Heart right ventricle (tissue), 16 donors: ENCODE measurements at places on chromosomes 2 and 18. TPM values are rescaled to one million over a fixed set of nuclear protein-coding genes. Genes with fewer than 3 reads are reported as not detected.

- DNase-seq: no peak
These were observed 371.1 kb downstream of the FIGN start for GRCh38 chr2:163364736-163365135.

- DNase-seq: no peak
These were observed 311.6 kb upstream of the PIK3C3 start for GRCh38 chr18:41643427-41643826.

DNA sequence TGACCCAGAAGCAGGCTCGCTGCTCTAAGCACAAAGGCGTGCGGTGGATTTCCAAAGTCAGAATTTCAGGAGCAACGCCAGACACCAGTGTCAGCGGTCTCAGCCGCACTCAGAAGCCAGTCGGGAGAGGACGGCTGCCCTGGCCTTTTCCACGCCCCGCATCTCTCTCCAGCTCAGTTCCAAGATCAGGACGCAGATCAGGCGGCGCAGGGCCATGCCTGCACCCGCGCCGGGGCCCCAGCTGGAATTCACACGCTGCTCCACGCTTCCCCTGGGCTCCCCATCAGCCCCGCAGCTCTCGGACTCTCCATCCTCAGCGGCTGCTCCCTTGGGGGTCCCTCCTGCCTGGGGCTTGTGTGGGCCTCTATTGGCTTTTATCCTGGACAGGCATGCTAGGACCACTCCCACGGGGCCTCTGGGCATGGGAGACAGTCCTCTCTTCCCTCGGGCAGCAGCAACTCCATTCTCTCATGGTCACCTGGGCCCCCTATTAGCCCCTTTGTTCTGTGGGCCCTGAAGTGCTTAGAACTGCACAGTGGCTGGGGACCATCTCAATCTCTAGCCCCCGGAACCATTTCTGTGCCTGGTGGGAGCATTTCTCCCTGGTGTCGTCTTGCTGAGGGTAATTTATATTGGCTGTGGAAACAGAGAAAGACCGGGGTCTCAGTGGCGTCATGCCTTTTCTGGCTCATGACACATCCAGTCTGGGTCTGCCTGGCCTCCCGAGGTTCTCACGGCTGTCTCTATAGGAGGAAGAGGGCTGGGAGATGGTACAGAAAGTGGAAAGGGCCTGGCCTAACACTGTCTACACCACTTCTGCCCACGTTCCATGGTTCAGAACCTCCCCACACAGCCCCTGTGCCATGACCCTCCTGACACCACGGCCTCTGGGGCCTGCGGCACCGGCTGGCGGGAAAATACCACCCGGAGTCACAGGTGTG is 14.9 kb upstream of the TMEM18 start:
- DNase-seq: no peak

GRCh38 chr2:75605770-75606529 is 40.6 kb upstream of the MRPL19 start:
- no peak for DNase-seq

DNA sequence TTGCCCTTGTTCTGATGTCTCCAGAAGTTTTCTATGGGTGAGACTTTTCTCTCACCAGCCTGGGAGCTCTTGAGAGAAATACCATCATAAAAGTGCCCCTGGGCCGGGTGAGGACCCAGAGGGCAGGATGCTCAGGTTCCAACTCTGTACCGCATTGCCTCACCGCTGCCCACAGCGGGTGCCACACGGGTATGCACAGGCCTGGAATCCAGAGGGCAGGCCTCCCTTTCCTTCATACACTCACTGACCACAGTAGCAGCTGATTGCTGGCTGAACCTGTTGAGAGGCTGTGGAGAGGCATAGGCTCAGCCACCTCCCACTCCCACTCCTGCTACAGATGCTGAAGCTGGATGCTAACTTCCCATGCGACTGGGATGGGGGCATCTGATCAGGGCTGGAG is 293.8 kb downstream of the CYP26B1 start:
- DNase-seq: no peak

GRCh38 chr2:239873656-239874635 is 151.2 kb downstream of the NDUFA10 start:
- no peak for DNase-seq

GRCh38 chr2:130850788-130851623 is 14.3 kb downstream of the ARHGEF4 start:
- DNase-seq: peak; percentile 33

Gene IL36A
- not detected for total RNA-seq

Gene MAPK4
- 35.0 TPM for total RNA-seq

Gene HOXD8
- 0.65 TPM for total RNA-seq

Gene TSHZ1
- 15.8 TPM for total RNA-seq

- DNase-seq: no peak
These were observed 170.7 kb downstream of the ZNF804A start for GRCh38 chr2:184769023-184769422.

DNA sequence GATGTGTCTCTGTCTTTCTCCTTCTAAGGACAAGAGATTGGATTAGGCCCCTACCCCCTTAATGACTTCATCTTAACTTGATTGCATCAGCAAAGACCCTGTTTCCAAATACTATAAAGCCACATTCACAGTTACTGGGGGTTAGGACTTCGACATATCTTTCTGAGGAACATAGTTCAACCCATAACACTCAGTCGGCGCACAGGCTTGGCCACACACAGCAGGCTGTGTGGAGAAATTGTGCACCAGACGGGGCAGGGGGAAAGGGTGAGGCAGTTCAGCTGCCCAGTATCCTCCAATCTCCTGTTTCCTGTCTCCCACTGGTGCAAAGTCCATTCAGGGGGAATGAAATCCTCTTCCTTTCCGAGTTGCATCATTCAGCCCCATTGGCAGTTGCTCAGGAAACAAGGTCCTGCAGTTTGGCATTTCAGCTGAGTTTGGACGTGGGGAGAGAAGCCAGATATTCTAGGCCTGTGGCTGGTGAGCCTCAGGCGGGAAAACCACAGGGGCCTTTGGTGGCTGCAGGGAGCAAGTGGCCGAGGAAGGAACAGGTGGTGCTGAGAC is 9.4 kb upstream of the RAPGEF4 start:
- DNase-seq: no peak

Gene SCN7A
- 16.0 TPM for total RNA-seq

Gene CD226
- total RNA-seq: 0.83 TPM

Gene DYSF
- total RNA-seq: 80.2 TPM

GRCh38 chr18:79413426-79413825 is 17.7 kb downstream of the NFATC1 start:
- DNase-seq: no peak

DNA sequence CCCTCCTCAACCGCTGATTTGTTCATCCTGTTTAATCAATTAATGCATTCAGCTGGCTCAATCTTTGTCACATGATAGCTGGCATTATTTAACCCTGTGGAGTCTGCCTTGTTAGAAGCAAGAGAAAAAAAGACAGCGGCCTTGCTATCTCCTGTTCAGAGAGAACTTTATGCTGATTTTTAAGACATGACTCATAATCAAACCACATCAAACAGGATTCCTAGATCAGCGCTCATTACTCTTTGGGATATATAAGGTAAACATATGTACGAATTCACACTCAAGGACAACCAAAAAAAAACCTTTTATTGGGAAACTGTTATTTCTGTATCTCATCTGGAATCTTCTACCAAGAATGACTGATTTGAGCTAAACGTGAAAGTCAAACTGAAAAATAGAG is 195.1 kb downstream of the C1D start:
- DNase-seq: no peak

Gene DNER
- not detected for total RNA-seq

DNA sequence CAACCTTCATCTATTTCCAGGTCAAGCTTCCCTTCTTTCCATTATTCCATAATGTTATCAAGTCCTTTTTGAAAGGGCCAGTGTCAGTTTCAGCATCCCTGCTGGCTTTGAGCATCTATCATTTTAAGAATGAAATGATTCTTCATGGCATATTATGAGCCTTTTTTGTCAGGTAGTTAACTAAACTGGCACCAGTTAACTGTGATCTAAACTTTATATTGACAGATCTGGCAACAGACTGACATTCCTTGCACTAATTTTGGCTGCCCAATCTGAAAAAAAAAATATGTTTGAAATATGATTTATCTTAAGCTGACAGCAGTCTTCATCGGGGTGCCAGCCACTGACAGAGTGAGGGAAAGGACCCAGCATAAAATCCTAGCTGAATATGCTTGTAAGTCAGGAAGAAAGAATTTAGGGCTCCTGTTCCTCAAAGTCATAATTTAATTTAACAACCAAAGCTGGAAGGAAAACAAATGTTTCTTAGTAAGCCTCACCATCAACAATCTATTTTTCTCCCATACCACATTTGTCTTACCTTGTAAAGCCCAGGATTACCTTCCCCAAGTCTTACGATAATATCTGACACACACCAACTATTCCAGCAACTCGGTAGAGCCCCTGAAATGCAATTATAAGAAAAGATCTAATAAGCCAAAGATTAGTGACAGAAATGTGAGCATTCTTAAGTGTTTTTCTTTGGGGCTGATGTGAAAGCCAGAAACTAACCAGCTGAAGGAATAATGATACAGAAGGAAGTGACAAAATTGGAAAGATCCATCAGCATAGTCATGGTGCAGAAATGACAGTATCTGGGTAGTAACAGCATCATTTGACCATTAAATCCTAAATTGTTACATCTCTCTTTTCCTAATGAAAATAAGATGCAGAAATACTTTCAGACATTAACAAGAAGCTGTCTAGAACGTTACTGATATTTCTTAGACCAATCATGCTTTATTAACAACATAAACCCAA is 228.1 kb downstream of the RBM43 start:
- DNase-seq: no peak

Gene TCF23
- total RNA-seq: not detected

DNA sequence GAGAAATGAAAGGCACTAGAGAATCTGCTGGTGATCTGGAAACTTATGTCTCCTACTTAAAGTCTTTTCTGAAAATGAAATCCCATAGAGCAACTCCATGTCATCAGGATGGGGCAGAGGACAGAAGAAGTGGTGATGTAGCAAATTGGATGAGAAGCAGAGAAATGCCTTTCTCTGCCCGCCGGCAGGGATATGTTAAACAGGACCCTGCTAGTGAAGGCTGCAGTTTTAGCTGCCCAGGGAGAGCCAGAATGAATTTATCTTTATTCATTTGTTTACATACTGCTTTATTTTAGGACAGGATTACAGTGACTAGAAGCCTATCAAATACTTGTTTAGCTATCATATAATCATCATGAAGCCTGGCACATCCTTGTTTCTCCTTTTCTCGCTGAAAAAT is 247.0 kb downstream of the DOK6 start:
- no peak for DNase-seq

Gene SAG
- total RNA-seq: not detected

GRCh38 chr2:207238831-207239701 is 73.3 kb upstream of the KLF7 start:
- peak; percentile 31 for DNase-seq

DNA sequence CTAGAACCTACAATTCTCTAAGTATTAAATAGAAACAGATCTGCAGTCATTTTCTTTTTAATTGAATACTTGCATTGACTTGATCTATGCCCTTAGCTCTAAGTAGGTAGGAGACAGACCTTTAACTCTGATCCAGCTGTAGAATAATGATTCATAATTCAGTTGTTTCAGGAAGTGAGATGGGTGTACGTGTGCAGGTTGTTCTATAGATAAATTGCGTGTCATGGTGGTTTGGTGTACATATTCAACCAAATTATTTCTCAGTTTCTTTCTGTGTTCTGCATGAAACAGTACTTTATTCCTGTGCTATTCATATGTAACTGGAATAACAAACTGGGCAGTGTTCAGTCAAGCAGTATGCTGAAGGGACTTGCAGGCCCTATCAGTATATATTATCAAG is 34.3 kb upstream of the CD226 start:
- no peak for DNase-seq

Gene IL36RN
- not detected for total RNA-seq

GRCh38 chr18:34339155-34339554 is 114.4 kb upstream of the NOL4 start:
- no peak for DNase-seq

GRCh38 chr18:51195086-51195450 is 2.4 kb downstream of the MEX3C start:
- DNase-seq: no peak

Gene SCG2
- total RNA-seq: not detected

Gene PSD4
- total RNA-seq: 2.6 TPM

DNA sequence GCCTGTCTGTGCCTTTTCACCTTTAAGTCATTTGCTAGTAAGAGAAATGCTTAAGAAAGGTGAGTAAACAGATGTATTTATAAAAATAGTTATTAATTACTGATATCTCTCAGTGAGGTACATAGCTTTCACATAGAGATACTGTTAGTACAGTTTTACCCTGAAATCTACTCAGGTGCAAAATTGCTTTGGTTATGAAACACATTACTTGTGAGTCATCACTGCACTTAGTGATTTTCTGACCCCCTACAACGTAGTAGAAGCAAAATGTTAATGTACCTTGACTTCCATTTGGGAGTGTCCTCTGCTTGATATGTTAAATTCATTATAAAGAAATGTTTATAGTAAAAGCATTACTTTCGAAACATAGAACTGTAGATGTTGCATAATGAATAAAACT is 6.5 kb downstream of the GLS start:
- no peak for DNase-seq

GRCh38 chr2:3778851-3779495 is 75.6 kb downstream of the DCDC2C start:
- no peak for DNase-seq

DNA sequence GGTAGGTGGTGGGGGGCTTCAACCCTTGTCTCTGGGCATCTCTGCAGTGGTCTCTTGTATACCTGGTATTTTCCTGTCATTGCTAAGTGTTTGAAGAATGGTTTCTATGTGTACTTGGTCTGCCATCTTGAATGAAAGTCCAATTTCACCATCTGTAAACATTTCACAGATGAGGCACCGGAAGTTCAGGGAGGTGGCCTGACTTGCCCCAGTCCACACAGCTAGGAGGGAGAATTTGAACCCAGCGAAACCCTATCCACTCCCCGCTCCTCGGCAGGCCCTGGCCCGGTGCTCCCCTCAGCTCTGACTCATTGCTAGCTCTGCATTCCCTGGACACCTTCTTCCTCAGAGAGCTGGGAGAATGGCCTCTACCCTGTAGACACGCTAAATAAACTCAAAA is 30.5 kb downstream of the ZAP70 start:
- no peak for DNase-seq

Gene LCT
- not detected for total RNA-seq
